Pons (tissue), 1 donor: ENCODE measurements at places on chromosomes 13 and 19.

GRCh38 chr19:4036576-4037300, 29.2 kb downstream of the PIAS4 start:
- no peak for DNase-seq

DNA sequence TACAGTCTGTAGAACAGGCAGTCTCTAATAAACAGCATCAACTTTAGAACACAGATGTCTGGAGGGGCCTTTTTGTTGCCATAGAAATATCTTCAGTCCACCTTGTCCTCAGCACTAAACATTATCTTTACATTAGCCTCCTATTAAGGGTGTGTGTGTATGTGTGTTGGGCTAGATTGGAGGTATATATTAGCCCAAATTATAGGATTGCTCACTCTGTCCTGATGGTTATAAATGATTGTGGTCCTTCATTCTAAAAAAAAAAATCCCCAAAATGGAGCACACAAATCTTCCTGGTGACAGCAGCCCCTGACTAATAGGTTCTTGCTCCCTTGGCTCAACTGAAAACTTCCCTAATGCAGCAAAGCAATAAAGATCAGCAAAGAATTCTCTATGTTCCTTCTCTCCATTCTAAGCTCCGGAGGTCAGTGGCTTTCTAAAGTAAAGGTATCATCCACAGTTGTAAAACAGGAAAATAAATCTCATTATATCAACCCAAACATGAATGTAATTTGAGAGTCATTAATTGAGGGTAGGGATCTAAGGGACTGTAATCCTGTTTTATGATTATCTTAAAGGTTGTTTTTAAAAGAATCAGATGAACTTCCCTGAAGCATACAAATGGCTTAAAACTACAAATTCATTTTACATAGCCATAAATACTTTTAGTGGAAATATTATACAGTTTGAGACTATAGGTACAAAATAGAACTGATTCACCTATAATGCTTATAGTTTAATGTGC, 232.7 kb downstream of the KLF12 start:
- DNase-seq, result no peak

- no peak for DNase-seq
Measured at GRCh38 chr19:30393729-30394480, 21.7 kb downstream of the ZNF536 start.

DNA sequence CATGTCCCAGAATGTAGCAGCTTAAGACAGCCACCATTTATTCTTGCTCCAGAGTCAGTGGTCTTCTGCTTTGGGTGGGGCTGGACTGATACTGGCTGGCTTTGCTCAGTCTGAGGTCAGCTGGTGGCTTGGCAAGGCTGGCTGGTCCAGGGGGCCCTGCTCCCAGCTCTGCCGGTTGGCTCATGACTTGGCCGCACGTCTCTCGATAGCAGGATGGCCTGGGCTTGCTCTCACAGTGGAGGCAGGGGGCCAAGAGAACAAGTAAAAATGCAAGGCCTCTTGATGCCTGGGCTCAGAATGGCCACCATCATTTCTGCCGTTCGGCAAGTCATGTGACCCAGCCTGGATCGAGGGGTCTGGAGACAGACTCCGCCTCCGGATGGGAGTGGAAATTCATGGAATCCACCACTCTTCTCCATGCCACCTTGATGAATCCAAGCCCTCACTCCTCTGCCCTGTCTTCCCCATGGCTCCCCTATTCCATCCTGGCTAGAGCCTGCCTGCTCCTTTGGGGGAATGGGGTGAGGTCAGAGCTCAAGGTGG, 13.1 kb downstream of the ACTMAP start:
- no peak for DNase-seq

- DNase-seq, result no peak
Measured at GRCh38 chr13:31092646-31093045, 69.1 kb downstream of the HSPH1 start.

DNA sequence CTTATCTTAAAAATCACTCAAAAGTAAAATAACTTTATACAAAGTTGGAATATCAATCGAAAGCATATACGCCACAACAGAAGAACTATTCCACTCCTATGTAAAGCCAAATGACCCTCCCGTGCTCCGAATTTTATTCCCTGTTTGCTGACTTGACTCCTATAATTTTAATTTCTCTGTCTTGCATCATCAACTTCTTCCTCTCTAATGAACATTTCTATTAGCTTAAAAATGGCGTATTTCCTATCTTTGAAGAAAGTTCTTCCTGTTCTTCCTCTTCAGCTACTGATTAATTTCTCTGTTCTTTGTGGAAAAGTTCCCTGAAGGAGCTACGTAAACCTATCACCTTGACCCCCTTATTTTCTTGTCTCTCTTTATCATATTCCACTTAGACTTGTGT, 389.3 kb downstream of the LMO7 start:
- no peak for DNase-seq

DNA sequence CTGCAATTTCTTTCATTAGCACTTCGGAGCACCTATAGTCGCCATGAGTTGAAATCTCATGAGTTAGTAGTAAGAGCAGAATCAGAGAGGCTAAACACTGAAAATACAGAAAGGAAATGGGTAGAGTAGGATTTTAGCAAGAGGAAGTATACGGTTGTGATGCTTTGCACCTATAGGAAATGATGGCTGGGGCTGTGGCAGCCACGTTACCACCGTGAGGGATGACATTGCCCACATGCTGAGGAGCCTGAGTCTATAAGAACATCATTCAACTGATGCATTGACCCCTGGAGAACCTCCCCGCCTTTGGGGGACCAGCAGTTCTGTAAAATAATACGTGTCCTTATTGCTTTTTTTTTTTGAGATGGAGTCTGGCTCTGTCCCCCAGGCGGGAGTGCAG, 20.4 kb downstream of the FAM187B start:
- DNase-seq, result no peak

DNA sequence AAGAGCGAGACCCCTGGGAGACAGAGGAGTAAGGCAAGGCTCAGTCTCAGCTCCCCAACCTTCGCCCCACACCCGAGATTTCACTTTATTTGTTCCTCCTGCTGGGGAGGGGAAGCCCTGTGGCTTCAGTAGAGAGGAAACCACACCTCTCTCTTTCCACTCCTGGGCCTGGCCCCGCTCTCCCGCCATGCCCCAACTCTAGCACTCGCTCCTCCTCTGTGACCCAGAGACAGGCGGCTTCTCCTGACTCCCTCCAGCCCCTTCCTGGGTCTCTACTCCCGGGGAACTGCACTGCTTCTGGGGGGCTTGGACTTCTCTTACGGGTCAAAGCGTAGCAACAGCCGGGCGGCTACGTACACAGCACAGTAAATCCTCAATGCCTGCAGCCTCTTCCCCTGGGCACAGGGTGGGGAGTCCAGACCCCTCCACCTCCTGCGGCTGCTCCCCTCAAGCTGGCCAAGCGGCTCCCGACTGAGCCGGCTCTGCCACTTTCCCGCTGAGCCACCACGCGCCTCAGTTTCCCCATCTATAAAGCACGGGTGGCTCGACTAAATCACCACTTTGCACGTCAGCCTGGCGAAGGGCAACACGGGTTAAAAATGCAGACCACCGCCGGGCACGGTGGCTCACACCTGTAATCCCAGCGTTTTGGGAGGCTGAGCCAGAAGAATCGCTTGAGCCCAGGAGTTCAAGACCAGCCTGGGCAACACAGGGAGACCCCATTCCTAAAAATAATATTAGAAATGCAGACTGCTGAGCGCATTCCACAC, 1.4 kb downstream of the RNF126 start:
- no peak for DNase-seq

DNA sequence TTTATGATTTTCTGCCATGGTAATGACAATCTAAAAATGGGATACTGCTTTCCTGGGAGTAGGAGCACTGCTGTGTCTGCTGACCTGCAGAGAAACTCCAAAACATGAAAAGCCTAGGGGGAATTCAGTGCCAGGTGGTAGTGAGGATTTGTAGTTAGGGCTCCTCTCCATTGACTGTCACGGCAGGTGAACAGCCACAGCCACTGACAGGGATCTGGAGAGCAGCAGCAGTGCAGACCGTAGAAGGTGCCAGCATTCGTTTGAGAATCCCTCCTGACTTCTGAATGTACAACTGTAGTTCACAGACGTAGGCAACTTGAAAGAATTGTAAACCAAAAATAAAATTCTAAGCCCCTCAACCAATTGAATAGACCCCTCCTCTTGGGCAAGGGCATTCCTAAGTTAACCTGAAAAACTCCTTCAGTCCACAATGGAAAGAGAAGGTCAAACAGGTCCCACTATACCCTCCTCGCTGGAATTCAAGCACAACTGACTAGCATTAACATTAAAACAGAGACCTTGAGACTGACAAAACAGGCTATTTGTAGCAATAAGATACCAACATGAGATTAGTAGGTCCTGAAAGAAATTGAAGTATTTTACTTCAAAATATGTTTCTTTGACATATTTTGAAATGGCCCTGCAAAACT, 1328.8 kb downstream of the OLFM4 start:
- no peak for DNase-seq

- peak; percentile 74 for DNase-seq
Measured at GRCh38 chr13:101144808-101145419, 271.4 kb downstream of the NALCN start.

DNA sequence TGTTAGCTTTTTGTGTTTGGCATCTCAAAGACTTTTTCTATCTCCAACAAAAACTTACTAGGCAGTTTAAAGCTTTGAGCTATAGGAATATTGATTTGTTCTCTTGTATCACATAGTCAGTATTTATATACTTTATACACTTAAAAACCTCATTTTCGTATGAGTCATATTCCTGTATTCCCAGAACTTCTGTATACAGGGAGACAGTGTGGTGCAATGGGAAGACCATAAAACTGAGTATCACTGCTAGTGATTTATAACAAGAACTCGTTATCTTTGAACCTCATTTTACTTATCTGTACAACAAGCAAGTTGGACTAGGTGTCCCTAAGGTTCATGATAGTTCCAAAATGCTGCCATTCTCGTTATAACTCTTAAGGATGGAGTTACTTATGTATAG, 6.3 kb downstream of the GPR180 start:
- no peak for DNase-seq

- DNase-seq, result no peak
Measured at GRCh38 chr19:5578097-5578846, 10.5 kb upstream of the TINCR start.

DNA sequence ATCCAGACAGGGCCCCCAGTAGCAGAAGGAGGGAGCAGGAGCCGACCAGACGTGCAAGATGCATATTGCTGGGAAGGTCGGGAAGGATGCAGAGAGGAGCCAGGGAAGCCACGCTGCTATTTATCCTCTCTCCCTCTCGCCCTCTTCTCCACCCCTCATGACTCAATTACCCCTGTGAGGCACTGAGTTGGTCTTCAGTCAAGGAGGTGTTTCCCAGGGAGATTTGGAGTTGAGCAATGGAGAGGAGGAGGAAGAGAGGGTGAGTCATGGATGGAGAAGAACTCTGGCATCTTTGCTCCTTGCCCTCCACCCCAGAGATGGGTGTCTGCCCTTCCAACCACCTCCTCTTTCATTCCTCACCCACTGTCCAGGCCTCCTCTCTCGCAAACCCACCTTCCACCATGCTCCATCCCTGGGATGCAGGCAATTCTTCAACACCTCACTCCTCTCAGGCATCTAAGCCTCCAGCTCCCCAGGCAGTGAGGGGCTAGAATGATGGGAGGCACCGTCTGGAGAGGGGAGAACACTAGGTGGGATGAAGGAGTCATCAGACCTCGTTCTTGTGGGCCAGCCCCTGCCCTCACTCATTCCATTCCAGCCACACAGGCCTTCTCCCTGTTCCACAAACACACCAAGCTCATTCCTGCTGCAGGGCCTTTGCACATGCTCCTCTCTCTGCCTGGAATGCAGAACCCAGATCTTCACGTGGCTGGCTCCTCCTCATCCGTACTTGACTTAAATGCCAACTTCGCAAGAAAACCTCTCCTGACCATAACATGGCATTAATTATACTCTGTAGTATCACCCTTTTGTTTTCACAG, at the start of gene SBSN:
Gene SBSN (minus strand): TSS at position 94 of the 821 bp plus-strand sequence. CDS start 30 bp downstream, at position 64.
- no peak for DNase-seq
